ENCODE measurements at places on chromosomes 4 and X. TPM values are rescaled to one million over a fixed set of nuclear protein-coding genes. Genes with fewer than 3 reads are reported as not detected.

DNA sequence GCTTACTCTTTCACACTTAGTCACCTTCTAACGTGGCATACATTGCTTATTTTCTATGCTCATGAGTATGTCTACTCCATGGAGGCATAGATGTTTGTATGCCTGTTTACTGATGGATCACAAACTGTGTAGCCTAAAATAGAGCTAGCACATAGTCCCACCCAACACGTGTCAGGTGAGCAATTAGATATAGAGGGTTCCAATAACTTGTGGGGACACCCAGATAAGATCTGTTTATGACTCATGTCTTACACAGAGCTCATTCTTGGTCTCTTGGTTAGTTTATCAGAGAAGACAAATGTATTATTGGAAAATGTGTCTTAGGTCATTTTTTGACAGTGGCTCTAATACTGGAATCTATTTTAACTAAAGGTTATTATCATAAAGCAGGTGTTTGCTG lies 6.8 kb downstream of the ZFP42 start:
- no peak for DNase-seq

- DNase-seq = no peak
These were observed 196.8 kb upstream of the FAT1 start for GRCh38 chr4:186920483-186920882.

GRCh38 chr4:20487852-20488251 lies 212.4 kb upstream of the PACRGL start:
- no peak for DNase-seq

DNA sequence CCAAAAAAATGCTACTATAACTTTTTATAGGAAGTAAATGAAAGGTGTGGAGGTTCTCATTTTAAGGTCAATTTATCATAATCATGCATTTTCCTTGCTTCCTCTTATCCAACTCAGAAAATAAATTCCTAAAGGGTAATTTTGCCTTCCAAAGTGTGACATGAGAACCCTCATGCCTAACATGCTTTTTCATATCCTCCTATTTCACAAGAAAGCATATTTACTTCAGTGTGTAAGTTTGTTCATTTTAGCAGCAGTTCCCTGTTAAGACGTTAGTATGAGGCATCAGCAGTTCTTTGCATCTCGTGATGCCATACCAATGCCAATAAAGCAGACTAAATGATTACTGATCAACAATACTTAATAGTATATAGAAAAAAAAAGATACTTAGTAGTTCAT lies 18.4 kb downstream of the WDFY3 start:
- no peak for DNase-seq

The SHROOM4 gene
- total RNA-seq = 38.2 TPM

The OTC gene
- total RNA-seq = not detected

The TBC1D9 gene
- 37.7 TPM for total RNA-seq

The PRR32 gene
- total RNA-seq = not detected

The GYPE gene
- total RNA-seq = not detected

Measured in upper lobe of left lung (tissue), 6 donors.